MV-4-11 (cell line): ENCODE measurements at places on chromosomes 3 and 15.
A peak's percentile ranks its signal among the peaks of the same experiment; 100 is the strongest.

DNA sequence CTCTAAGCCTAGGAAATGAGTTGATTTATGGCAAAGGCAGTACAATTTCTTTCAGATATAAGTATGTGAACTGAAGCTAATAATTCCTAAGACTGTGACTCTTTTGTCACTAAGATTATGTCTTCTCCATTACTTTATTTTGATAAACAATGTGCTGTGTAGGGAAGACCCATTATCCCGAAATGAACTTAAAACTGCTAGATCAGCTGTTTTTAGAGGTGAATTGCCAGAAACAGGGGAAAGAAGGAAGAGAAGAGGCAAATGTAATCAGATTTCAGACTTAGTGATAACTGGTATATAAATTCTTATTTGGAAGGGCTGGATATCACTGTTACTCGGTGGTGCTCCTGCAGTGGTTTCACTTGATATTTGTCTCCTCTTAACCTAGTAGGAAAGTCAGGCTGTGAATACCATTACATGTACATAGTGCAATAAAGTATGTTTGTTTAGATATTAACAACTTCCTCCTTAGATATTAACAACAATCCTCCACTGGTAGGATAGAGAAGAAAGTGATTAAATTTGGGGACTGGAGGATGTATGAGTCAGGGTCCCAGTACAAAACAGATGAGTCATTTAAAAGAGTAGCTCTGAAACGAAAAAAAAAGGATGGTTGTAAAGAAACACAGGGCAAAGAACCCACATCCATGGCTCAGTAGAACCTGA lies 338.5 kb upstream of the KCNH8 start:
- DNase-seq = no peak

DNA sequence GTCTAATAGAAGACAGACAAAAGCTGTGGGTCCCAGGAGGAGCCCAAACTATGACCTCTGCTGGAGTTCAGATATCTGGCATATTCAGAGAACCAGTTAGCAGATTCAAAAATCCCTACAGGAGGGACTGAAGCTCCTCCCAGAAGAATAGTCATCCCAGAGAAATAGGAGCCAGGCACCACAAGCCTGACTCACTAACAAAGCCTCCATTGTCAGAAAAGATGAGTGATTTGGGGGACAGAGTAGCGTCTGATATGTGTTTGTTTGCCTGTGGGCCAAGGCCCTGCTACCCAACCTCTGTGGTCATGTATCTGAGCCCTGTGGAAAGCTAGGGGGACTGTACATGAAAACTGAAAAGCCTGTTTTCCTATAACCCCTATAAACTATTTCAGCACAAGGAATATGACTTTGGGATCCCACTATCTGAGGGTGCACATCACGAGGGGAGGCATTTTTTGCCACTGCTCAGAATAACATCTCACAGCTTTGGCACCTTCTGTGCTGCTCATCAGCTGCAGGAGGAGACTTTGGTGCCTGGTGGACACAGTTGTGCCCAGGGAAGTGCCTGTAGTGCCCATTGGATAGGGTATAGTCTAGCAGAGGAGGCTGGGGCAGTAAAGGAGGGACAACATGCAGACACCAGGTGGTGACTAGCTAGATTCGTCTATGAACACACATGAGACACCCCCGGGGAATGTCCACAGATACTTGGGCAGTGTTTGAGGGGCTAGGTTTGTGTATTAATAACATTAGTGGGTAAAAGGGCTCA lies 9.7 kb upstream of the LARP6 start:
- no peak for DNase-seq

DNA sequence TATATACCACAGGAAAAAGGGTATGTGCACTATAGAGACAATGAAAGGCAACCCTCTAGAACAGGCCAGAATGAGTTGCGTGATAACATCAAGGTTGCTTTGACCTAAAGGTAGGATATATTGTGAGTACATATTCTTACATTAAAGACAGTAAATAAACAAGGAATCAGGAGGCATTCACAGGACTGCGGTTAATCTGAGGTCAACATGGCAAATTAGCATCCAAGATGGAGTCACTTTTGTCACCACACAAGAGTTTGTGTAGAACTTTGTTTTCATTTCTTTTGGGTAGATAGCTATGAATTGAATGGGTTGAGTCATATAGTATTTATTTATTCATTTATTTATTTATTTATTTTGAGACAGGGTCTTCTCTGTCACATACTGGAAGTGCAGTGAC lies 11.5 kb upstream of the SCAP start:
- no peak for DNase-seq

DNA sequence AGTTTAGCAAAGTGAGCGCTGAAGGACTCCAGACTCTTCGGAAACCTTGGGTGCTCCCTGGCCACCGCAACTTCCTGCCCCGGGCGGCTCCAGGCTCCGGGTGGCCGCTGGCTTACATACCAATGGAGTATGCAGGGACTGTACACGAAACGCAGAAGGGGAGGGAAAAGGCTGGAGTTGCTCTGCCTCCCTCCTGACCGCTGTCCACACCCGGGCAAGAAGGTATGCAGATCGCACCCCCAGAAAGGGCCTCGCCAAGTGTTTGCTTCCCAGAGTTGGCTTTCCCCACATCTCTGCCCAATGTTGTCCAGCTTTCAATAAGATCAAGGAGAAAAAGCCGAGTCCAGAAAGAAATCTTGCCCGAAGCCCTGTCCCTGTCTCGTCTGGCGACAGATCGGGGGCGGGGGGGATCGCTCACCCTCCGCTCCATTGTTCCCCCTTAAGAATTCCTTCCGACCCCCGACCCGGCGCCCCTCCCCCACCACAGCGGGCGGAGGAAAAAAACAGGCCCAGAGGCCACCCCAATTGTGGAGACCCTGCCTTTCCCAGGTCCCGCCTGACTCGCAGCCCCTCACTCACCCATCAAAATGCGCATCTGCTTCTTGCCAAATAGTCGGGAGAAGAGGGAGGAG lies 533 bp downstream of the ARF4 start:
- DNase-seq = peak; percentile 73

DNA sequence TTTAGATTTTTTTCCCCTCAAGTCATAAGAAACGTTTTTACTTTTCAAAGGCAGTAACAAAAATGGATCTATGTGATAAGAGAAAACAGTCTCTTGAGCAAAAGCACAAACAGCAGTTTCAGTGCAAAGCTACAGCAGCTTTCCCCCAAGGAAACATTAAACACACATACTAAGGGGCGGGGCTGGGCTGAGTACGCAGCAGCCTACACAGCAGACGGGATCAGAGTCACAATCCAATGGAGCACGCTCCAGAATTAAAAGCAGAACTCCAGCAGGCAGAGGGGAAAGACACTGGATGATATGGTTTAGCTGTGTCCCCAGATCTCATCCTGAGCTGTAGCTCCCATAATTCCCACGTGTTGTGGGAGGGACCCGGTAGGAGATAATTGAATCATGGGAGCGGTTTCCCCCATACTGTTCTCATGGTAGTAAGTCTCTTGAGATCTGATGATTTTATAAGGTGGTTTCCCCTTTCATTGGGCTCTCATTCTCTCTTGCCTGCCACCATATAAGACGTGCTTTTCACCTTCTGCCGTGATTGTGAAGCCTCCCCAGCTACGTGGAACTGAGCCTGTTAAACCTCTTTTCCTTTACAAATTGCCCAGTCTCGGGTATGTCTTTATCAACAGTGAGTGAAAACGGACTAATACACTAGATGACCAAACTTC lies 116.2 kb upstream of the SLCO3A1 start:
- no peak for DNase-seq

- DNase-seq = peak; percentile 94
Measured at GRCh38 chr3:196666001-196666867, 26.7 kb downstream of the NRROS start.

DNA sequence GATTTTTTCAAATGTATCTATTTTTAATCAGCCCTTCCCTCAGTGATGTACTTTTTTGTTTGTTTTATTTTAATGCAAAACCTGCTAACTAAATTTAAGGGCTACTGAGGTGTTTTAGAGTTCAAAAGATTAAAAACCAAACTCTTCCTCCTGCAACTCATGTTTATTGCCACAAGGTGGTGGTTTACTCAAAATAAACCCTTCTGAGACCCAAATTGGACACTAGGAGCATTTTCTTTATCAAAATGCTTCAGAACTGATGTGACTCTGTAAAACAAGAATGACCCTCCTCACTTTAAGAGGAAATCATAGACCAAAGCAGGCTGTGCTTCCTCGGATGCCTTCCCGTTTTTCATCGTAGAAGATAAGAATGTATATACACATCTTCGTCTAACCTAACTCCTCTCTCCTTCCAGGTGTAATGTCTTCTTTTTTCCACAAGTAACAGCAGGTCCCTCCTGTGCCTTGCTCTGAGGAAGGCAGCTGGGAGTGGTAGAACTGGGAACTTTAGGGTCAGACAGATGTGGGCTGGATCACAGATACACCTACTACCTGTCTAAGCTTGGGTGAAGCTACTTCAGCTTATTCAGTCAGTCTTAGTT lies 2.9 kb upstream of the NME9 start:
- peak; percentile 50 for DNase-seq

DNA sequence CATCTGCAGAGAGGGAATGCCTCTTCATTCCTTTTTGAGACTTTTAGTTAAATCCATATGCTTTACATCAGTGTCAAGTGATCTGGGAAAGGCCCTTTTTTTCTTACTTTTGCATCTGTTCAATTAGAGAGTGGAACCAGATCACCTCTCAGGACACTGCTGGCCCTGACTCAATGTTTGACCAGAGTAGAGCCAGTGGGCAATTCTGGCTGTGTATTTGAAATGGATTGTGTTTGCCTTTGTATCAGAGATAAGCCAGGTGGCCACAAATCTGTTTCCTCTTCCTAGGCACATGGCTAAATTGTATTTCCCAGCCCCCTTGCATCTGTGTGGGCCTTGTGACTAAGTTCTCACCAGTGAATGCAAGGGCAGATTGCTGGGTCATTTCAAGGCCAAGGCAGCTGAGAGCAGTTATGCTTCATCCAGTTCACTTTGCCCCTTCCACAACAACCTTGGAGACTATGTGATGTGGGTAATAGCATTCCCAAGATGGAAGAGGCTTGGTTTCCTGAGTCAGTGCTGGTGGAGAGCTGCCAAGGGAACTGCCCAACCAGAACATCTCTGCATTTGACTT lies 75.6 kb upstream of the CACNA2D3 start:
- no peak for DNase-seq

DNA sequence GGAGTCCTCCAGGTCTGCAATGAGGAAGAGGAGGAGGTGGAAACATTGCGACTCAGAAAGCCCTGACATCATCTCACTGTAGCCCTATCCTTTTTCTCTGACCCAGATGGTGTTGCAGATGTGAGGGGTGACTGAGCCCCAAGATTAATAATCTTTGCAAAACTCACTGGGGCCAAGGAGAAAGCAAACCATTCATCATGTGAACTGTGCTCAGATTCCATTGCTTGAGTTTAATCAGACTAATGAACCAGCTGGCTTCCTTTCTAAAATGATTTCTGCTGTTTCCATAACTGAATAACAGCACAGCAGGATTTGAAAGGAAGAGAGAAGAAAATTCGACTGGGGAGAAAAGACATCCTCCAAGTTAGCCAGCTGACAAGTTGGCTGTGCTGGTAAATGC lies 13.4 kb upstream of the DGKG start:
- no peak for DNase-seq

- DNase-seq = no peak
Measured at GRCh38 chr15:73598530-73599160, 34.5 kb downstream of the NPTN start.

- DNase-seq = no peak
Measured at GRCh38 chr15:90184119-90184785, 16.9 kb upstream of the SEMA4B start.

DNA sequence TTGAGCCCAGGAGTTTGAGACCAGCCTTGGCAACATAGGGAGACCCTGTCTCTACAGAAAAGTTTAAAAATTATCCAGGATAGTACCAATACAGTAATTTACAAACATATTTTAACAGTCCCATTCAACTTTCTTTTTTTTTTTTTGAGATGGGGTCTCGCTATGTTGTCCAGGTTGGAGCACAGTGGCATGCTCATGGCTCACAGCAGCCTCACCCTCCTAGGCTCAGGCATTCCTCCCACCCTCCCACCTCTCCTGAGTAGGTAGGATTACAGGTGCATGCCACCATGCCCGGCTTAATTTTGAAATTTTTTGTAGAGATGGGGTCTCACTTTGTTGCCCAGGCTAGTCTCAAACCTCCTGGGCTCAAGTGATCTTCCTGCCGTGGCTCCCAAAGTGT lies 12.5 kb upstream of the MAP6D1 start:
- no peak for DNase-seq

DNA sequence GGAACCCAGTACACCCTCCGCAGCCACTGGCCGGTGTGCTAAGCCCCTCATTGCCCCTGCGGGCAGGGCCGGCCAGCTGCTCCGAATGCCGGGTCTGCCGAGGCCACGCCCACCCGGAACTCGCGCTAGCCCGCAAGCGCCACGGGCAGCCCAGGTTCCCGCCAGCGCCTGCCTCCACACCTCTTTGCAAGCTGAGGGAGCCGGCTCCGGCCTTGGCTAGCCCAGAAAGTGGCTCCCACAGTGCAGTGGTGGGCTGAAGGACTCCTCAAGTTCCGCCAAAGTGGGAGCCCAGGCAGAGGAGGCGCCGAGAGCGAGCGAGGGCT lies 81.4 kb upstream of the BCHE start:
- DNase-seq = no peak

GRCh38 chr3:196210673-196211556 lies at the start of gene ZDHHC19:
Gene ZDHHC19 (minus strand): TSS chr3:196211400. CDS start chr3:196211315, 85 bp downstream.
- DNase-seq = no peak

GRCh38 chr3:36060950-36061349 lies 319.4 kb upstream of the STAC start:
- no peak for DNase-seq

- peak; percentile 50 for DNase-seq
Measured at GRCh38 chr15:36501063-36501678, 78.3 kb upstream of the CDIN1 start.

DNA sequence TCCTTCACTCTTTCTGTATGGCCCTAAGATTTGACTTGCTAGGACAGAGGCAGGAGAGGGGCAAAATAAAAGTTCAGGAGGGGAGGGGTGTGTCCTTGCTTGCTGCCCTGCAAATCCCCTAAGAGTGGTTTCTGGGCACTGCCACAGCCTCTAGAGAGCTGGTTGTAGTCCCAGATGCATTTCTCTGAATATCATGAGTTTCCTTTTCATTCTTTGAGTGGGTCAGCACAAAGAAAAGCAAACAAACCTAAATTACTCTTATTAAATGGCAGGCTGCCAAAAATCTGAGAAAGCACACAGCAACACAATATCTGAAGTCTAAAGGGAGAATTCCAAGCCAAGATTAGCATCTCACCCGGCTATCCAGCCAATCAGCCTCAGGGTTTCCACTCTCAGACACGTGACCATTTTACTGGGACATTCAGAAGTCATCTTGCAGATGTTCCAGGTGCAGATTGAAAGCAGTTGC lies 919.3 kb downstream of the TUSC7 start:
- no peak for DNase-seq
